ENCODE measurements at places on chromosomes 1 and 21. TPM values are rescaled to one million over a fixed set of nuclear protein-coding genes. Genes with fewer than 3 reads are reported as not detected.

The ARMH1 gene
- polyA plus RNA-seq: 253 TPM

The KLF17 gene
- polyA plus RNA-seq: not detected

The UBE2U gene
- polyA plus RNA-seq: not detected

The FUCA1 gene
- polyA plus RNA-seq: 8.0 TPM

The KCNJ9 gene
- polyA plus RNA-seq: not detected

The C1orf141 gene
- not detected for polyA plus RNA-seq

The OR2L5 gene
- polyA plus RNA-seq: 0.13 TPM

The MYBPH gene
- polyA plus RNA-seq: not detected

The CD5L gene
- polyA plus RNA-seq: not detected

The NTMT2 gene
- polyA plus RNA-seq: not detected

The C8B gene
- polyA plus RNA-seq: not detected

DNA sequence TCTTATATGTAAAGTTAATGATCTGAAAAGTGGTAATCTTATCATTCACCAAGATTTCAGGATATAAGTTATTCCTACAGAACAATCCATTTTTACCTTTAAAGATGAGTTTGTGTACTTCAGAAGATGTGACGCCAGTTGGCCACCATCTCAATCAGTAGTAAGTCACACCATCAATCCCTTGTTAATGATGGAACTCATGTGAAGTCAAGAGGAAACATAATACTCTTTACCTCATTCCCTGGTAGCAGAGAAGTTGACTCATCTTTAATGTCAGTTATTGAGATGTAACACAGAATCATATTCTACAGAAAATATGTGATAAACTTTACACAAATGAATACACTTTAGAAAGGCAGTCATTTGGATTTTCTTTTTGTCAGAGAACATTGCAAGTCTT, 38.2 kb downstream of the MRPL39 start:
- H3K4me3 ChIP-seq: no peak overlapping the region
- peaks cover 50% of the 10 kb centered on the region for H3K4me1 ChIP-seq
- H3K27ac ChIP-seq: no peak overlapping the region
- DNase-seq: no peak

DNA sequence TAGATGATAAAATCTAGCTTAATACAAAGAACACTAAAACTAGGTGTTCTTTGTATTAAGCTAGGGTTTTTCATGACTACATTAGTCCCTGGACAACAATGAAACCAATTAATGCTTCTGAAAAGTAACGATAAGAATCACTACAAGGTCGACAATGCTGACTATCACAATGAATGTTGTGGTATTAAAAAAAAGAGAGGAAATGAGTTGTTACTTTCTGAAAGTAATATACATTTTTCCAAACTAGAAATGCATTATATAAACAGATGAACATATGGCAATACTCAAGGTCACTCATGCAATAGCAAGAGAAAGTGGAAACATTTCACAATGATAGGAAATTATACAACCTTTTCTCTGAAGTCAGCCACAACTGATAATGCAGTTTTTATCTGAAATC, 19.0 kb downstream of the DPH5 start:
- H3K4me1 ChIP-seq: peaks cover 18% of the 10 kb centered on the region
- no peak for DNase-seq
- no peak overlapping the region for H3K27ac ChIP-seq
- H3K4me3 ChIP-seq: no peak overlapping the region
- peaks cover 1% of the 10 kb centered on the region for H3K36me3 ChIP-seq

DNA sequence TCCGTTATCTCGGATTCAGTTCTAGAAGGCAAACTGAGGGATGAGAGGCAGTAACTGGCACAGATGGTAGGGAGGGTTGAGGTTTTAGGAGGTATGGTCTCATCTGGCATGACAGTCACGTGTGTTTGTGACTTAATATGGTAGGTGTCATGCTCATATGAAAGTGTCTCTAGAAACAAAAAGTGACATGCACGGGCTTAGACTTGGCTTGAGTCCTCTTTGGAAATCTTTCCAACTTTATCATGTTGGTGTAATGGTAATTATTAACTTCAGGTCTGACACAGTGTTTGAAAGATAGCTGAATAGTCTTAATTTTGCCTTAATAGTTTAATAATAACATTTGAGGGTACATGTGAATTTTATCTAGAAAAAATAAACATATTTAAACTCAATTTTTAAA, 218.1 kb downstream of the FMN2 start:
- no peaks in the 10 kb centered on the region for H3K36me3 ChIP-seq
- H3K4me3 ChIP-seq: no peak overlapping the region
- no peak for DNase-seq
- no peaks in the 10 kb centered on the region for H3K4me1 ChIP-seq

GRCh38 chr1:158391099-158391498, 8.2 kb downstream of the OR10T2 start:
- DNase-seq: no peak
- H3K36me3 ChIP-seq: no peaks in the 10 kb centered on the region
- H3K4me1 ChIP-seq: peaks cover 16% of the 10 kb centered on the region
- H3K27ac ChIP-seq: peak overlapping the region; percentile 2
- H3K4me3 ChIP-seq: no peak overlapping the region

DNA sequence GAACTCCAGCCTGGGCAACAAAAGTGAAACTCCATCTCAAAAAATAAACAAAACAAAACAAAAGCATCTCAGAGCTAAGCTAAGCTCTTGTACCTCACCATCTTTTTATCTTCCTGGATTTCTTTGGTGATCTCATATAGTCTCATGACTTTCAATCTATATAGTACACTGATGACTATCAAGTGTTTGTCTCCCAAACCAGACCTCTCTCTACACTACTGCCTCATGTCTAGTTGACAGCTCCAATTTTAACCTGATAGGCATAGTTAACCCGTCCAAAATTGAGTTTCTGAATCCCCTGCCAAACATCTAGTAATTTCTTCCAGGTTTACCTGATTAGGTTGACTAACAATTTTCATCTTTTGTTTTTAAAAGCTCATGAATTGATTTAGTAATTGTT, 151.7 kb downstream of the COP1 start:
- no peaks in the 10 kb centered on the region for H3K27me3 ChIP-seq
- no peak overlapping the region for H3K27ac ChIP-seq
- H3K4me1 ChIP-seq: no peaks in the 10 kb centered on the region

DNA sequence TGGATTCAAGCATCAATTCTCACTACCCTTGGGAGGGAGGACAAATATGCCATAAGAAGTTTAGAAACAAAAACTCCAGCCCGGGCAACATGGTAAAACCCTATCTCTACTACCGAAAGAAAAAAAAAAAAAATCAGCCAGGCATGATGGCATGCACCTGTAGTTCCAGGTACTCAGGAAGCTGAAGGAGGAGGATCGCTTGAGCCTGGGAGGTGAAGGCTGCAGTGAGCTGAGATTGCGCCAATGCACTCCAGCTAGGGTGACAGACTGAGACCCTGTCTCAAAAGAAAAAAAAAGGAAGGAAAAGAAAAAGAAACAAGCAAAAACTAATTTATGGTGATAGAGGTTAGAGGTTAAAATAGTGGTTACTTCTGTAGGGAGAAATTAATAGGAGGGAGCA, 9.6 kb downstream of the ZNF644 start:
- H3K4me1 ChIP-seq: peaks cover 38% of the 10 kb centered on the region
- no peaks in the 10 kb centered on the region for H3K27me3 ChIP-seq
- no peak overlapping the region for H3K4me3 ChIP-seq
- no peak for DNase-seq
- H3K36me3 ChIP-seq: no peaks in the 10 kb centered on the region
- H3K27ac ChIP-seq: no peak overlapping the region

GRCh38 chr1:59596432-59596831, 218.3 kb upstream of the HOOK1 start:
- no peak overlapping the region for H3K27ac ChIP-seq
- H3K27me3 ChIP-seq: no peaks in the 10 kb centered on the region
- H3K4me3 ChIP-seq: no peak overlapping the region
- H3K36me3 ChIP-seq: no peaks in the 10 kb centered on the region
- DNase-seq: no peak

- no peak for DNase-seq
- no peaks in the 10 kb centered on the region for H3K36me3 ChIP-seq
- no peaks in the 10 kb centered on the region for H3K27me3 ChIP-seq
- no peak overlapping the region for H3K4me3 ChIP-seq
- no peaks in the 10 kb centered on the region for H3K4me1 ChIP-seq
These were observed 8.0 kb downstream of the IGFN1 start for GRCh38 chr1:201198598-201198997.

GRCh38 chr1:184994301-184994700, 20.0 kb upstream of the NIBAN1 start:
- H3K27ac ChIP-seq: no peak overlapping the region
- no peaks in the 10 kb centered on the region for H3K36me3 ChIP-seq
- no peaks in the 10 kb centered on the region for H3K4me1 ChIP-seq
- no peak for DNase-seq
- H3K4me3 ChIP-seq: no peak overlapping the region

GRCh38 chr1:243980471-243980870, 70.6 kb upstream of the ZBTB18 start:
- no peak for DNase-seq
- no peak overlapping the region for H3K27ac ChIP-seq
- H3K27me3 ChIP-seq: no peaks in the 10 kb centered on the region
- no peaks in the 10 kb centered on the region for H3K36me3 ChIP-seq
- no peak overlapping the region for H3K4me3 ChIP-seq

- no peak overlapping the region for H3K4me3 ChIP-seq
- no peak overlapping the region for H3K27ac ChIP-seq
- H3K4me1 ChIP-seq: no peaks in the 10 kb centered on the region
These were observed 561.0 kb downstream of the LTN1 start for GRCh38 chr21:28431527-28432200.

DNA sequence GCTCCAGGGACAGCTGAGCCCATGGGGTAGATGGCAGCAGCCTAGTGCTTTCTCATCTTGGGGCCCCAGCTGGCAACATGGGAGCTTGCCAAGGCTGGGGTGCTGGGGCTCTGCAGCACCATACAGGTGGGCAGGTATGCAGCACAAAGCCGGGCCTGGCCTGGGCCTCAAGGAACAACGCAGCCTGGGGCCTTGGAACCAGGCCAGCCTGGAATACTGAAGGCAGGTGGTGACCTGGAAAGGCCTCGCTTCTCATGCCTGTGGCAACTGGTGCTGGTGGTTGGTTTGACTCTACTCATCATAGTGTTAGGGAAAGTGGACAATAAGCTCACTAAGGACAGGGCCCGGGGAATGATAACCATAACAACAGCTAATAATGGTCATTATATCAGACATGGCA, 27.0 kb upstream of the SDHB start:
- H3K27me3 ChIP-seq: no peaks in the 10 kb centered on the region
- no peak overlapping the region for H3K27ac ChIP-seq
- no peaks in the 10 kb centered on the region for H3K4me1 ChIP-seq
- H3K36me3 ChIP-seq: no peaks in the 10 kb centered on the region
- no peak for DNase-seq
- no peak overlapping the region for H3K4me3 ChIP-seq

- H3K36me3 ChIP-seq: no peaks in the 10 kb centered on the region
- H3K4me1 ChIP-seq: no peaks in the 10 kb centered on the region
- no peak overlapping the region for H3K27ac ChIP-seq
- no peak overlapping the region for H3K4me3 ChIP-seq
These were observed 16.0 kb downstream of the SPAG17 start for GRCh38 chr1:118169016-118169415.

- no peak overlapping the region for H3K4me3 ChIP-seq
- H3K27me3 ChIP-seq: no peaks in the 10 kb centered on the region
- no peak for DNase-seq
- no peaks in the 10 kb centered on the region for H3K4me1 ChIP-seq
These were observed 50.5 kb downstream of the MTF2 start for GRCh38 chr1:93129507-93130099.

- DNase-seq: no peak
- no peaks in the 10 kb centered on the region for H3K27me3 ChIP-seq
- no peak overlapping the region for H3K27ac ChIP-seq
- no peak overlapping the region for H3K4me3 ChIP-seq
- no peaks in the 10 kb centered on the region for H3K4me1 ChIP-seq
- H3K36me3 ChIP-seq: no peaks in the 10 kb centered on the region
These were observed 29.8 kb downstream of the PGM1 start for GRCh38 chr1:63622849-63623566.

GRCh38 chr1:180863158-180863775, 49.4 kb upstream of the KIAA1614 start:
- DNase-seq: peak; percentile 64
- no peaks in the 10 kb centered on the region for H3K36me3 ChIP-seq
- no peaks in the 10 kb centered on the region for H3K4me1 ChIP-seq
- no peak overlapping the region for H3K4me3 ChIP-seq

DNA sequence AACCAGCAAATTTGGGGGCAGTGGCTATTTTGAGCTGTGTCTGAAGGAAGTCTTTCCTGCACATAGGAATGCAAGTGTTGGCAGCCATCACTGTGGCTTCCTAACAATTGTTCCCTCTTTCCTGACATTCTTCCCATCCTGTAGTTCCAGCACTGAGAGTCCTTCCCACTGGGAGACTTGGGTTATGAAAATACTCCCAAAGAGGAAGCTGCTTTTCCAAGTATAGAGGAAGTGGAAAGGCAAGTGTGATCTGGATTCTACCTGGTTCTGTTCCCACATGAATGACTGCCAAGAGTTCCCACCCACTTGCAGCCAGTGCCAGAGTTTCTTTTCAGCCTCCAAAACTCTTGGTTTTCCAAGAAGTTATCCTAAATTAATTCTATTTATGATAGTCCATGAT, 98.5 kb upstream of the CD53 start:
- no peak overlapping the region for H3K4me3 ChIP-seq
- no peak for DNase-seq
- H3K4me1 ChIP-seq: peaks cover 8% of the 10 kb centered on the region
- H3K27me3 ChIP-seq: peaks cover 3% of the 10 kb centered on the region
- no peak overlapping the region for H3K27ac ChIP-seq

DNA sequence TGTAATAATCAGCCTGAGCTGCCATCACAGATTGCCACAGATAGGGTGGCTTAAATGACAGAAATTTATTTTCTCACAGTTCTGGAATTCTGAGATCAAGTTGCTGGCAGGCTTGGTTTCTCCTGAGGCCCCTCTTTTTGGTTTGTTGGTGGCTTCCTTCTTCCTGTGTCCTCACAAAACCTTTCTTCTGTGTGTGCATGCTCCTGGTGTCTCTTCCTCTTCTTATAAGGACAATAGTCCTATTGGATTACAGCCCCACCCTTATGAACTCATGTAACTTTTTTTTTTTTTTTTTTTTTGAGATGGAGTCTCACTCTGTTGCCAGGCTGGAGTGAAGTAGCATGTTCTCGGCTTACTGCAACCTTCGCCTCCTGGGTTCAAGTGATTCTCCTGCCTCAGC, 41.0 kb upstream of the F3 start:
- no peak for DNase-seq
- H3K4me1 ChIP-seq: no peaks in the 10 kb centered on the region
- no peaks in the 10 kb centered on the region for H3K36me3 ChIP-seq
- no peak overlapping the region for H3K4me3 ChIP-seq
- H3K27me3 ChIP-seq: no peaks in the 10 kb centered on the region
- no peak overlapping the region for H3K27ac ChIP-seq

- peaks cover 61% of the 10 kb centered on the region for H3K4me1 ChIP-seq
- no peak for DNase-seq
- no peaks in the 10 kb centered on the region for H3K36me3 ChIP-seq
- H3K4me3 ChIP-seq: no peak overlapping the region
- peak overlapping the region; percentile 42 for H3K27ac ChIP-seq
These were observed 11.3 kb upstream of the PTPRC start for GRCh38 chr1:198627436-198628066.

Data from B cell (primary cell).